ENCODE measurements at places on chromosomes 6 and 20.

- no peak for ATAC-seq
These were observed 392.7 kb upstream of the ID4 start for GRCh38 chr6:19444481-19444880.

GRCh38 chr6:52497652-52498408 lies 77.7 kb downstream of the EFHC1 start:
- ATAC-seq = peak; percentile 46

DNA sequence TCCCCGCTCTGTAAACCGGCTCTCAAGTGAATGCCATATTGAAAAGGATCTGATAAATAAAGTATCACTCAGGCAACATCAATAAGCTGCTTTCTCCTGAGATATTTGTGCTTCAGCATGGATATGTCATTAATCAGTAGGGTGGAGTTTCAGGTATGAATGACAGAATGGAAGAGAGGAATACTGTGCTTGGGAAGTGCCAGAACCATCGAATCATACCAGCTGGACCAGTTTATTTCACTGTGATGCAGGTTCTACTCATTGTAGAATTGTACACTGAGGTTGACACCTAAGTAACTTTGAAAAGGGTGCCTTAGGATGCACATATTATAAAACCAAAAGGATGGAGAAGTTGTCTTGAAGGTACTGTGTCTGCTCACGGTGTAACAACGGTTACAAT lies 17.9 kb upstream of the TBC1D7 start:
- no peak for ATAC-seq

DNA sequence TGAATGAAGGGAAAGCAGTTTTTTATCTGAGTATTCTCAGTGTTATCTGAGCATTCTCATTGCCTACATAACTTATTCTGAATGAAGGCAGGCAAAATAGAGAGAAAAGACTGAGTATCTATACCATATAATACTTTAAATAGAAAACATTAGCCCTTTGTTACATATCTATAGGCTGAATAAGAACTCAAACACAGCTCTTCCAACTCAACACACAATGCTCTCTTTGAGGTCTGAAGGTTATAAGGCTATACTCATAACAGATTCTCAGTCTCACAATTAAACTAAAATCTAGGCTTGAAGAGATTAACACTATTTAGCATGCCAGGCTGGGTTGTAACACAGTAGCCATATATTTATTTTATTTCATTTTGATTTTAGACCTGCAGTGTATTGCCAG lies 56.9 kb downstream of the EYS start:
- ATAC-seq = no peak

- no peak for ATAC-seq
These were observed 64.2 kb downstream of the YTHDF1 start for GRCh38 chr20:63151554-63152321.

DNA sequence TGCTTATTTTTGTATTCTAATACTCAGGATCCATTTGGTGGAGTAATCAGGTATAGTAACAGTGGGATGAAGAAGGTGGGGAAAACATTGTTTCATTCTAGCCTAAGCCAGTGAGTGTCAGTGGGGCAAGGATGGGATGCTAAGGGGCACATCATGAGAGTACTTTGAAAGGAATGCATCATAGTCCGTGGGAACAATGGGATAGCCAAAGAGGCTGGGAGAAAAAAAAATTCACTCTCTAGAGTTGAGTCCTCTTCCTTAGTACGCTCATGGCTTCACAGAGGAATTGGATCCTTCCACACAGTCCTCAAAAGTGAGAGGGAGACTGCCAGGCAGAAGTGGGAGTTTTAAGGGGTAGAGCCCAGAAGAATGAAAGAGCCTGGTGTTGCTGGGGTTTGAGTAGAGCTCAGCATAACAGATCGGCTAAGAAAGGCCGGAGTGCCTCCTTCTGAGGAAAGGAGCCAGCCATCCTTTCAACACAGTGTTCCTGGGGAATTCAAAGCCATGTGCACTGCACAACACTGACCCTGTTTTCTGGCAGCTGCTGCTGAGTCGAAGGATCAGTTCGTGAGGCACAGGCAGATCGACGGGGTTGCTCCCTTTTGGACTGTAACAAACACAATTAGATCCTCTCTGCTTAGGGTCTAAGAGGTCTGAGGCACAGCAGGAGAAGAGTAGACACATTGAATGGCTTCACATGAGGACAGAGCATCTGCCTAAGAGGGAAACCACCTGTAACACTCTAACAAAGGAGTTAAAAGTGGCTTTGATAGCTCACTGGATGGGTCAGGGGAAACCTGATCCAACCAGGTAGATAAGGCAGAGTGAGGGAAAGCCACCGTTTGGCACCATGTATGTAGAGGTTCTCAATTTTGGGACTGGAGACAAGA lies 61.2 kb downstream of the ELOVL5 start:
- no peak for ATAC-seq

- ATAC-seq = no peak
These were observed 265.7 kb upstream of the PRND start for GRCh38 chr20:4455996-4456395.

GRCh38 chr6:17450832-17451231 lies 57.4 kb downstream of the CAP2 start:
- no peak for ATAC-seq

DNA sequence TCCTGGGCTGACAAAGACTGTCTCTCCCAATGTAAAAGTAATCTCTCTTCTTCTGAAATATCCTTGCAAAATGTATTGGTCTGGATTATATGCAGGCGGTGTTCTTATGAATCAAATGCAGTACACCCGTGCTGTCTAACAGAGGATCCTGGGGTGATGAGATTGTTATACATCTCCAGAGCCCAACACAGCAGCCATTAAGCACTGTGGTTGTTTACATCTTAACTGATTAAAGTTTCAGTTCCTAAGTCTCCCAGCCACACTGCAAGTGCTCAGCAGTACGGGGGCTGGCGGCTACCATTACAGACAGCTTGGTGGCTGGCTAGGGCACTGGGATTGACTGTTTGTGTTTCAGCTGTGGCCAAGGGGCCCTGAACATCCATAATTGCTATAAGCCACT lies 7.0 kb downstream of the UNC93A start:
- no peak for ATAC-seq

GRCh38 chr6:125009578-125009977 lies 47.3 kb downstream of the RNF217 start:
- ATAC-seq = no peak

DNA sequence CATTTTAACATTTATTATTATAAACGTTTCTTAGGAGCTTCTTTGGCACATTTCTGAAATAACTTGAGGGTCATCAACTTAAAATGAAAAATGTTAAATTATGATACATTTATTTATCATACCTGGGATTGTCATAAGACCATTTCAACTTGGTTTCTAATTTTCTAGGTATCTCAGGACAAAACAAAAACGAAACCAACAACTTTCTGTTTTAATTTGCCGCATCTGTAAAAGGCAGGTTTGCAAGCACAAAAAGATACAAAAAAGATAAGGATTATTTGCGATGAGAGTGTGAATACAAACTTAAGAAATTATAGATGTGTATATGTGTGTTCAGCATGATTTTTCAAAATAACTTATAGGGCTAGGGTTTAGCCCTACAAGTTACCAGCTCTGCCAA lies 395.0 kb upstream of the RUNX2 start:
- no peak for ATAC-seq

- no peak for ATAC-seq
These were observed 274.7 kb downstream of the TFAP2A start for GRCh38 chr6:10140136-10140535.

- ATAC-seq = no peak
These were observed 35.2 kb upstream of the ZSCAN23 start for GRCh38 chr6:28478518-28478917.

- no peak for ATAC-seq
These were observed 57.2 kb downstream of the LYRM4 start for GRCh38 chr6:5203546-5203945.

- ATAC-seq = no peak
These were observed 22.4 kb downstream of the TMC2 start for GRCh38 chr20:2558581-2559278.

GRCh38 chr6:6602262-6602661 lies 13.7 kb downstream of the LY86 start:
- ATAC-seq = no peak

DNA sequence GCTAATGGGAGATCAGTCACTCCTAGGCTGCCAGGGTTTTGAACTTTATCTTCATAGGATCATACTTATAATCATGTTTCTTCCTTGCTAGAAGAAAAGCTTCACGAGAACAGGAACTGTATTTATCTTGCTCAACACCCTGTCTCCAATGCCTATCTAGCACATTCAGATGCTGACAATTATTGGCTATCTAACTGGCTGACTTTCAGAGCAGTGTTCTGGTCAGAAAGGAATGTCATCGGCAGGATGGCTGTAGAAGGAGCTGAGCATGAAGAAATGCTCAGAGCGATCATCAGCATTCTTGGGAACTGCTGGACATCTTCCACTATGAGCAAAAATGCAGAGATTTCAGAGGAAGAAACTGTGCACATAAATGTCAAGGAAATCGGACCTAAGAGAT lies 628.0 kb upstream of the NRSN1 start:
- no peak for ATAC-seq

- ATAC-seq = no peak
These were observed 55.3 kb upstream of the POPDC3 start for GRCh38 chr6:105235155-105235554.

DNA sequence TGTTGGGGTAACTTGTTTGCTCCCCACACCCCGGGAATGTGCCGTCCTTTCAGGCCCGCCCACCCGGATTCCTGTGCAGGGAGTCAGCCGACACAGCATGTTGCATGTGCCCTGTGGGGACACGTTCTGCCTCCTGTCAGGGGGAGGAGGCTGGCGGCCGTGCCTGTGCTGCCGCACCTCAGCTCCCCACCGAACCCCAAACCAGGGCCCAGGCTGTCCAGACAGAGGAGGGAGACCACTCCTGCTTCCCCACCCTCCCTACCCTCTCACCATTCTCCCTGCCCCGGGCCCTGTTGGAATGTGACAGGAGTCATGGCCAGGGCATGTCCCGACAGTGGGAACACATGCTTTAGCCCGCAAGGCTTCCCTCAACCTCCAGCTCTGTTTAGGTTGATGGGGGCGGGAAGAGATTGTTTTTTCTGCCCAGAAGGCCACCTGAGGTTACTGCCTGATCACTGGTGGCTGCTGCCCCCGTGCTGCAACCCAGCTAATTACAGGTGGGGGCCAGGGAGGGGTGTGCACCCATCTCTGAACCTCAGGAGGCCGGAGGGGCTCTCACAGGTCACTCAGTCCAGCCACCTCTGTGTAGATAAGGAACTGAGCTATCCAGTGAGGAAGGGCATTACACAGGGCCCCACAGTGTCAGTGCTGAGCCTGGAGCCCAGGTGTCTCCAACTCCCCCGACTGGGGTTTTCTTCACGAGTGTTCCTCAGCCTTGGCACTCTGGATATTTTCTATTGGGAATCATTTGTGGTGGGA lies 13.6 kb downstream of the LRRC73 start:
- ATAC-seq = no peak

- no peak for ATAC-seq
These were observed 231.6 kb downstream of the TFAP2B start for GRCh38 chr6:51049983-51050877.

GRCh38 chr6:69631552-69632346 lies 165.1 kb downstream of the LMBRD1 start:
- ATAC-seq = no peak

DNA sequence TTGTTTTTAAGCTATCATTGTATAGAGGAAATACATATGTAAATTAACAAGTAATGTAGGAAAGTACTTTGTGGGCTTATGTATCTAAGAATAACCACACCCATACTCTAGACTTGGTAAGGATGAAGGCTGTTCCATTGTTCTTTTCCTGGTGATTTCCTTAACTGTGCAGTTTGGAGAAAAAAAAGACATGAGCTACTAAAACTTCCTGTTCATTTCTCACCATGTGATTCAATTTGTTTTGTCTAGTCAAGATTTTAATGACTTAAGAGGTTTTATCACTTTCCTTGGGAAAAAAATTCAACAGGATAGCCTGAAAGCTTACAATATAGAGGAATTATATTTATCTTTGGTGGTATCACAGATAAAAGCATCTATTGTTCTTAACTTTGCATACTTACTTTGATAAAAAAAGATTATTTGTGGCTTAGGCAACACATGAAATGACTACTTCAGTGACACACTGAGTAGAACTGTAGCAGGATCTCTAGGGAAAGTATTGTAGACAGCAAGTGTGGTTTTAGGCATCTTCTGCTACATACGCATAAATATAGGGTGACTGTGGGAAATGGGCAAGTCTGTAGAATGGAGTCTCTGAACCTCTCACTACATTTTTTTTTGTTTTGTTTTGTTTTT lies 80.3 kb downstream of the GJA1 start:
- ATAC-seq = no peak

DNA sequence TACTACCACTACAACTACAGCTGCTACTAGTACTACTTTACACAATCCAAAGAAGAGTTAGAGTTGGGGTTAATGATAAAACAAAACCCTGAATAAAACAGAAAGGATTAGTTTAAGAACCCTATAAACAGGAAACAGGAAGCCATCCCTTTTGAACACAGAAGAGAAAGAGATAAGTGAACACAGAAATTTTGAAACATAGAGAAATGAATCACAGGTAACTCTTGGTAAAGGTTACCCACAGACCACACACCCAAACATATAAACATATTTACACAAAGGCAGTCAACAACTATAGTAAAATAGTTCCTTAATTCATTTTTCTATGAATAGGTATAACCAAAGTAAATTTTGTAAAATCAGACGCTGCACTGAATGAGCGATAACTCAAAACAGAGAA lies 98.1 kb downstream of the RNGTT start:
- peak; percentile 77 for ATAC-seq

DNA sequence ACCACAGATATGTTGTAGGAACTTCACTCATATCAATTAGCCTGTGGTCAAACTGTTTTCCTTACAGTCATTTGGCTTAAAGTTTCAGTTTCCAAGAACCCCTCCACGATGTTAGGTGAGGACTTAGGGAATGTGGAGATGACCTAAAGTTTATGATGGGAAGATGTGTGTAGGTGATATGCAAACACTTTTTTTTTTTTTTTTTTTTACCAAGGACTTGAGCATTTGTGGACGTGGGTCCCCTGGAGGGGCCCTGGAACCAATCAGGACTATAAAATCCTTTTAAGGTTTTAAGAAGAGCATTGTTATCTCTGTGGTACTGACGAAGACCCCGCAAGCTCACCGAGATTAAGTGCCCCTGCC lies 478 bp upstream of the MTHFD1L start:
- no peak for ATAC-seq

DNA sequence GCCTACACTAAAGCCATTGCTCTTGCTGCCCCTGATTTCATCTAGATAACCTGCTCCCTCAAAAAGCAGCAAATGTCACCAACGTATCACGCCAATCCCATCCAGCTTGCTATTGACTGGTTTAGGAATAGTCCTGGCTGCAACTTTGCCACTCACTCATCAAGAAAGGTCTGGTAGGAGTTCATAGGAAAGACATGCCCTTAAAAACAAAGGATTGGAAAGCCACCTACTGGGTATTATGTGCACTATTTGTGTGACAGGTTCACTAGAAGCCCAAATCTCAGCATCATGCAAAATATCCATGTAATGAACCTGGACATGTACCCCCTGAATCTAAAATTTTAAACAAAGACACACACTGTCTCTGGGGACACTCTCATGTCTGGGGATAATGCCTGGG lies 170.4 kb upstream of the COL21A1 start:
- no peak for ATAC-seq

GRCh38 chr6:17336425-17336824 lies 55.3 kb downstream of the RBM24 start:
- no peak for ATAC-seq

GRCh38 chr20:38894091-38894847 lies 31.9 kb upstream of the FAM83D start:
- no peak for ATAC-seq

Data from activated CD4-positive, CD25-positive, alpha-beta regulatory T cell treated with anti-CD3 and anti-CD28 coated beads, Interleukin-2, amount 50 U/mL, for 24 hours (primary cell).